Activated CD8-positive, alpha-beta memory T cell treated with anti-CD3 and anti-CD28 coated beads, Interleukin-2, amount 50 U/mL, for 4 hours (primary cell): ENCODE measurements at places on chromosomes 4 and X.

DNA sequence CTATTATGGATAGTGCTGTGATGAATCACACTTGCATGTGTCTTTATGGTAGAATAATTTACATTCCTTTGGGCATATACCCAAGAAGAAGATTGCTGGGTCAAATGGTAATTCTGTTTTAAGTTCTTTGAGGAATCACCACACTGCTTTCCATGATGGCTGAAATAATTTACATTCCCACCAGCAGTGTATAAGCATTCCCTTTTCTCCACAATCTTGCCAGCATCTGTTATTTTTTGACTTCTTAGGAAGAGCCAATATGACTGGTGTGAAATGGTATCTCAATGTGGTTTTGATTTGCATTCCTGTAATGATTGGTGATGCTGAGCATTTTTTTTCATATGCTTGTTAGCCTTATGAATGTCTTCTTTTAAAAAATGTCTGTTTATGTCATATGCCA lies 1120.2 kb downstream of the ARAP2 start:
- no peak for DNase-seq

DNA sequence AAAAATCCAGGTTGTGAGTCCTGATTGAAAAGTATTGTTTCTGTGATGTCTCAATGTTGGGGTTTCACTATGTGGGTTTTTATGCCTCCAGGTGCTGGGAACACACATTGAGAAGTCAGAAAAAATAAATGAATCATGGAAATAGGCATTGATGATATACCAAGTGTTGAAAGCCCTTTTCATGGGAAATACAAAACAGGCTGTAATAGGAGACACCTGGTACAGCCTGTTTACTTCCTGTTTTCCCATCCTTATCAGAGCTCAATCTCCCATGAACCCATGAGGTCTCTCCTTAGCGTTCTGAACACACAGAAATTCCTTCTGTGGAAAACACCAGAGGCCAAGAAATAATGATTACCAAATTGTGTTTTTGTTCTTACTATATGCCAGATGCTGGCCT lies 106.3 kb upstream of the BOD1L1 start:
- DNase-seq, result no peak

GRCh38 chr4:117093571-117093970 lies 8.2 kb upstream of the TRAM1L1 start:
- no peak for DNase-seq

- DNase-seq, result no peak
These were observed 51.5 kb upstream of the RAP2C start for GRCh38 chrX:132270699-132271098.

- no peak for DNase-seq
These were observed 197.8 kb downstream of the HS3ST1 start for GRCh38 chr4:11230866-11231265.

- DNase-seq, result no peak
These were observed 2705.8 kb downstream of the PCDH7 start for GRCh38 chr4:33425936-33426335.

- no peak for DNase-seq
These were observed 97.0 kb downstream of the AFAP1 start for GRCh38 chr4:7842384-7843279.

DNA sequence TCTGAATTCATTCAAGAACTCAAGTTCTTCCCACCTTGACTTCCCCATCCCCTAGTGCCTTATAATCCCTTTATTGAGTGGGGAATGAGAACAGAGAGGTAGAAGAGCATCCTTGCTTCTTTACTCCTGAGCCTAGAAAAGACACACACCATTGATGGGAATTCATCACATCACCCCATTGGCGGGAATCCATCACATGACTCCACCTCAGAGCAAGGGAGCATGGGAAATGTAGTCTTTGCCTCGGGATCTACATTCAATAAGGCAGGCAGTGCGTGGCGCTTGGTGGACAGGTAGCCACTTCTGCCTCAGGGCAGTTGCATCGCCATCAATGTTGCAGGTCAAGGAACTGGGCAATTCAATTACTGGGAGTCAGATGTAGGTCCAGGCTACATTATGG lies 50.7 kb downstream of the MXRA5 start:
- DNase-seq, result no peak

DNA sequence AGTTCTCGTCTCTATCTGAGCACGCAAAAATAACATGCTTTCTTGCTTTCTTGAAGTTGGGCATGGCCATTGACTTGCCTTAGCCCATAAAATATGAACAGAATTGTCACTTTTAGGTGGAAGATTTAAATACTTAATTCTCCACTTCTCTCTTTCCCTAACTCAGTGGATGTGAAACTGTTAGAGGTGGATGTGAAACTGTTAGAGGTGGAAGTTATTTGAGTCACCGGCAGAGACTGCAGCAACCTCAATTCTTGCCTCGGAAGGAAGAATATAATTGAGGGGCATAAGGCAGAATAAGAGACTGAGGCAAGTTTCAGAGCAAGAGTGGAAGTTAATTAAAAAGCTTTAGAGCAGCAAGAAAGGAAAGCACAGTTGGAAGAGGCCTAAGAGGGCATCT lies 2.8 kb upstream of the PARM1 start:
- DNase-seq, result no peak

DNA sequence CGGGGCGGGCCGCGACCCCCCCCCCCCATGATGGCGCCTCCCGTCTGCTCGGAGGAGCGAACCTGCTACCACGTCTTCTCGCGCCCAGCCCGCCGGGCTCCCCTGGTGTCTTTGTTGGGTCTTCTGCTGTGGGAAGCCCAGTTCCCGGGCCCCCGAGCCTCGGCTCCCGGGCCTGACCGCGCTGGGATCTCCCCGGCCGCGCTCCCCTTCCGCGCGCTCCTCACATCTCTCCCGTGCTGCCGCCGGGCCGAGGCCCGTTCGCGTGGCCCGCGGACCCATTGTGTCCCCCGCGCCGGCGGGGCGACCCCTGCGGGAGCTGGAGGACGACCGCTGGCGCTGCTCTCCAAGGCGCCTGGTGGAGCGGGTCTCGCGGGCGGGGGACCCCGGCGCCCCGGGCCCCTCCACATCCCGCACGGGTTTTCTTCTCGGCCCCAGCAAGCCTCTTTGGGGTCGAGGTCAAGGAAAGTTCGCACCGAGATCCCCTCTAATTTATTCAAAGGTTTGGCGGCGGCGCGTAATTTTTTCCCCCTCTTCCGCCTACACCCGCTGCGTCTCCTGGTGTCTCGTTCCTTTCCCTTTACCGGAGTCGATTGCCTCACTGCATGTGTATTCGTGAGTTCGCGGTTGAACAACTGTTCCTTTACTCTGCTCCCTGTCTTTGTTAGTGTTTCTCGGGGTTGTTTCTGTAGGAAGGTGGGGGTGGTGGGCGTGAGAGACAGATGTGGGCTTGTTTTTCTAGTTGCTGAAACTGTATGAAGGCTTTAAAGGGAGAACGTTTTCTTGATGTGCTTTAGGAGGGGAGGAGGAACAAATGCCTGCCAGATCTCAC lies 770 bp downstream of the SMAD1 start:
- peak; percentile 66 for DNase-seq

- peak; percentile 52 for DNase-seq
These were observed 488 bp downstream of the TBC1D25 start for GRCh38 chrX:48540028-48540375.

DNA sequence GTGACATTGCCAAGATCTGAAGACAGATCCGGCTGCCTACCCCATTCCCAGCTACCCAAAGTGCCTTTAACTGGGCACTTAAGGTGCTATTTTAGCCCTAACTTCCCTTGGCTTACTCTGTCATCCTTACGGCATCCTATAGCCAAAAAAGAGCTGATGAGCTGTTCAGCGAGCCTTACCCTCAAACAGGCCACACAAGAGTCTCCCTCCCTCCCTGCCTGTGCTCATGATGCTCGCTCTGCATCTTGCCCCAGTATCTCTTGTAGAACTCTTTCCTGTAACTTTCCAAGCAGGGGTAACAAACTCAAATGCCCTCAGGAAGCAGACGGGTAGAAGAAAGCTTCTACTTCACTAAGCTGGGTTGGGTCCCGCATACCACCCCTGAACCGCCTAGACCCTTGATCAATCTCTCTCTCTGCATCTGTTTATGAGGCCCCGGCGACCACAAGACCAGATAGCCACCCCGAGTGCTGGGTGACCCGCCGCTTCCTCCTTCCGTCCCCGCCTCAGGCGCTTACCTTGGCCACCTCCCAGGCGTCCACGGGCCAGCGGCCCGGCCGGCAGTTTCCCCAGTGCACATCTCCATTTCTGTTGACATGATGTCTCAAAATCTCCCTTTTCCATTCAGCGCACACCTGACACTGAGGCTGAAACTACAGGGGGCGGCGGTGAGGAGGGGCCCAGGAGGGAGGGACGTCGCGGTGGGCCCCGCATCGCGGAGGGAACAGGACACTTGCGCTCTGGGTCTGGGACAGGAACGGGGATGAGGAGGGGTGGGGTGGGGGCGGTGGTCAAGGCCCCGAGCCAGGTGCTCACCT lies 663 bp downstream of the CXorf38 start:
- DNase-seq, result peak; percentile 35

- no peak for DNase-seq
These were observed 22.0 kb upstream of the TMPRSS11B start for GRCh38 chr4:68267433-68267944.

- no peak for DNase-seq
These were observed 10.3 kb upstream of the UGT8 start for GRCh38 chr4:114588305-114588704.

GRCh38 chr4:15065516-15065915 lies 63.2 kb downstream of the CPEB2 start:
- no peak for DNase-seq

- no peak for DNase-seq
These were observed 464.5 kb downstream of the BCOR start for GRCh38 chrX:39633293-39633692.

- DNase-seq, result no peak
These were observed 192.9 kb downstream of the ARHGAP10 start for GRCh38 chr4:147924604-147925412.

DNA sequence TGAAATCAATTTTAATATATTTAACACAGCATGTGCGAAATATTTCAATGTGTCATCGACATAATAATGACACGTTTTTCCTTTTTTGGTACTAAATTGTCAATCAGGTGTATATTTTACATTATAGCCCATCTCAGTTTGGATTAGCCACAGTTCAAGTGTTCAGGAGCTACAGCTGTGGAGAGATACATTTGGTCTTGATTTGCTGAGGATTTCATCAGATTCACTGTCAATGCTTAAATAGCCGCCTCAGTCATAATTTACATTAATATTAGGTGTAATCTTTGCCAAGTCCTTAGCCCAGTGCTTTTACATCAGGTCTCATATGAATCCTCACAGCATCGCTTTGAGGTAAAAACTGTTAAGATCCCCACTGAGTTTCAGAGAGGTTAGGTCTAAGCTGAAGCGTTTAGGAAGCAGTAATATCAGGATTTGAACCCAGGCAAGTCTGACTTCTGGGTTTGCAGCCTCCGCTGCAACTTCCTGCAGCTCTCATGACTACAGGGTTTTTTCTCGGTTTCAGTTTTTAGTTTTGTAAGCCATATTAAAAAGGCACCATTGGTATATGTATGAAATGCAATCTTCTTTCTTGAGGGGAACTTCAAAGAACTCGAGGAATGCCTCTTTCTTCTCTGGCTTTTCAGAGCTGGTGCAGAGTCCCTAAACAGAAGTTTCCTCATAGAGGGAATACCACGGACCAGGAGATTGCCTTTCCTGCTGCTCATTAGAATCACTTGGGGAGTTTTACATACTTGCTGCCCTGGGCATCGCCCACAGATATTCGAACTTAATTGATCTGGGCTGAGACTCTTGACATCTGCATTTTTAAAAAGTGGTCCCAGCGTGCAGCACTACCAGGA lies 6.4 kb downstream of the MTM1 start:
- DNase-seq, result no peak

- DNase-seq, result no peak
These were observed 78.1 kb downstream of the BMP15 start for GRCh38 chrX:50988649-50989048.

GRCh38 chr4:76690906-76691275 lies 207.1 kb downstream of the SOWAHB start:
- DNase-seq, result no peak

DNA sequence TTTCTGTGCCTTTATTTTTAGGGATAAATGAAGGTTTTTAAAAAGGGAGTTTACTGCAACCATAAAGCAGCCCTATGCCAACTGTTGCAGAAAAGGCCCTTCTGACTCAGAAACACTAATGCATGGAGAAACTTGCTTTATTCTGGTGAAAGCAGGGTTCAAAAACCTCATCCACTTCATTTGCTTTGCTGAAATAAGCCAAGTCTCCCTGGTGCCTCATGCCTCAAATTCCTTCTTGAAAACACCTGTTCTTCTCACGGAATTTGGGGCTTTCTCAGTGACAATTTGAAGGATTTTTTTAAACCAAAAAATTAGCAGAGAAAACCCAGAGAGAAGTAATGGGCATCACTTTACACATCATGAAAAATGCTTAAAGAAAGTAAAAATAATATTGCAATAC lies 349.0 kb downstream of the PCDH7 start:
- no peak for DNase-seq

- DNase-seq, result no peak
These were observed 128.5 kb upstream of the VEGFC start for GRCh38 chr4:176921256-176921655.

DNA sequence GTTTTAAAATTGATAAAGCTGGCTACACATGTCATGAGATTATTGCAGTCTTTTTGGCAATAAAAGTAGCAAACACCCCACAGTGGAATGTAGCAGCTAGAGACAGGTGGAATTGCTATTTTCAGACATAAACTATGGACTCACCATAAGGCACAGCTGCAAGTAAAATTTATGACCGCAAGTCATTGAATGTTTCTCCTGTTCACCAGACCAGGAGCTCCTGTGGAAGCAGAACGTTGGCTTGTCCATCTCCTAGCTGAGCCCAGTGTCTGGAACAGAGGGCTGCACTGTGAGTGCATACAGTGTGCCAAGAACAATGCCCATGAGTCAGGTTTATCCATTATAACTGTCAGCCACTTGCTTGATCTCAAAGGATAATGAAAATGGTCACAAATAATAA lies 538.2 kb downstream of the INPP4B start:
- DNase-seq, result no peak

GRCh38 chr4:152471251-152471792 lies 64.6 kb downstream of the FBXW7 start:
- no peak for DNase-seq

DNA sequence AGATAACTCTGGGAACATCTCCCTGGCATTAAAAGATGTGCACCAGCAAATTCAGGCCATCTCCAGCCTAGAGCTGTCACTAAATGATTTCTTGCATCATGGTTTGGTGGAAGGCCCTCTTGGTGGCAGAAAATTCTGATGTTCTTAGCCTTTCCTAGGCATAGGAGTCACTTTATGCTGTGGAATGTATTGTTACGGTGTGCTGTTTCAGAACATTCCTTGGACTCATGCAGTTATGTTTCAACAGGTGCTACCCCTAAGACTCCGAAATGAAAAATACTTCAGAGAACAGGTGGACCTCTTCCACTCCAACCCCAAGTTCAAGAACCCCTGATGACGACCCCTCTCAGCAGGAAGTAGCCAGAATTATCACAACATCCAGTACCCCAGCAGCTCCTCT lies 20.3 kb upstream of the PAPSS1 start:
- no peak for DNase-seq

GRCh38 chr4:175054980-175055379 lies 136.8 kb downstream of the ADAM29 start:
- no peak for DNase-seq

GRCh38 chr4:164621886-164622521 lies 131.9 kb upstream of the SMIM31 start:
- DNase-seq, result no peak
